RPMI7951 (cell line): ENCODE measurements at places on chromosomes 1 and 21.
A peak's percentile ranks its signal among the peaks of the same experiment; 100 is the strongest.

DNA sequence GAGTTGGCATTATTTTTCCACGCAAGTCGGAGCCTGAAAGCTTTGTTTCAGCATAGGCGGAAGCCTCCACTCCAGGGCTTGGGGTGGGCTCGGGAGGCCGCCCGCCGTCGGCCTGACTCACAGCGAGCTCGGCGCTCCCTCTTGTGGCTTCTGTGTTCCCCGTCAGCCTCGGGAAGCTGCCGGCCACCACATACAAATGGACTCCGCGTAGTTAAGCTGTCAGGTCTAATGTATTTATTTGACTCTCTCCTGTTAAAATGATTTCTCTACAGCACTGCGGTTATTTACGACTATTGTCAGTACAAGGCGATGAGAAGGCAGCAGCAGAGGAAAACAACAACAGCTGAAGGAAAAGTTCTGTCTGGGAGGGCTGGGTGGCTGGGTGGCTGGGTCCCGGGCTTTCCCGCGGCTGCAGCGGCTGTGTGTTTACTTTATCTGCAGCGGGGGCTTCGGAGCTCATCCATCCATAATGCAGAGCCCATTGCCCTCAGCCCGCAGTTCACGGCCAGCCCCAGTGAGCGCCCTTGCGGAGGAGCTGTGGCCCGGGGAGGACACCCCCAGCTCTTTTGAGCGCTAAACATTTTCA is 375.7 kb upstream of the CAMK1G start:
- peak; percentile 61 for DNase-seq

GRCh38 chr1:15299806-15300205 is 52.8 kb downstream of the FHAD1 start:
- no peak for DNase-seq

DNA sequence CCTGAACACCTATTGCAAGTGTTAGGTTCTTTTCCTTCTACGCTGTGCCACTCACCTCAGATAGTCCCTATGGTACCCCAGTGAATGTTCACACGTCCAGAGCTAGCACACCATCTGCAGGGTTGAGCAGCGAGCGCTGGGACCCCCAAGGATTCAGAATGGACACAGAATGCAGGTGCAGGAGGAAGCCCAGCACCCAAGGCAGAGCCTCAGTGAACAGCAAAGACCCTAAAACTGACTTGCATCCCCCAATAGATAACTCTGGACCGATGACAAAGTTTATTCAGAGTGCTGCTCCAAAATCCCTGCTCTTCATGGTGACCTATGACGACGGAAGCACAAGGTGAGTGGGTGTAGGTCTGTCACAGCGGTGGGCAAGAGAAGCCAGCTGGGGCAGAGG is 15.1 kb upstream of the MX2 start:
- no peak for DNase-seq

- DNase-seq = no peak
These were observed at the start of gene CFAP74 for GRCh38 chr1:2003541-2004131. TSS of gene CFAP74 (minus strand) at chr1:2003786. CDS start at chr1:1990956, 12,830 bp downstream.

DNA sequence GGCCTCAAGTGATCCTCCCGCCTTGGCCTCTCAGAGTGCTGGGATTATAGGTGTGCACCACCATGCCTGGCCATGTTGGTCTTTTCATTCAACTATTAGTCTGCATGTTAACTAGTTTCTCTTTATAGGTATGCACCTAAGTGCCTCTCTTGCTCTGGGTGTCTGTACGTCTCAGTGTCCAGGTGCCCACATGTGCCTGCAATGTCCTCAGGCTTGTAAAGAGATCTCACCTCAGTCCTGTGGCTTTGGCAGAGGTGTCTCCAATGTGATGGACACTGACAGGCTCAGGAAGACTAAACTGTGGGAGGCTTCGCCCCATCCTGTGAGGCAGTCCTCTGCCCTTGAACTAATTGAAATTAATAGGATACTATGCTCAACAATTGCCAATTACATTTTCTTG is 526.3 kb downstream of the PTPRU start:
- DNase-seq = no peak

DNA sequence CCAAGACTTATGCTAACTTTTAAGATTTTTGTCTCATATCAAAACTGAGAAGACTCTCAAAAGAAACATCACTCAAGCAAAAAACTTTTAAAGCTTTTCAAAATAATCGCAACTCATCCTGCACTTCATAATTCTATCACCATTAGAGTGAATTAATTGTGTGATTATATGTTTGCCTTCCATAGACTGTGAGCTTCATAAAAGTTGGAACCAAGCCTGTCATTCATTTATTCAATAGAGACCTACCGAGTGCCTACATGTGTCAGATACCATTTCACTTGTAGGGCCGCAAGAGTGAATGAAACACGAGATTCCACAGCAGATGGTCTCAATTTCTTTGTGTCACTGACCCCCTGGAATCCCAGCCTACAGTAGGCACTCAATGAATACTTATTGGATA is 106.4 kb downstream of the RHOU start:
- no peak for DNase-seq

- no peak for DNase-seq
These were observed 646.2 kb downstream of the ADGRL2 start for GRCh38 chr1:82446955-82447354.

DNA sequence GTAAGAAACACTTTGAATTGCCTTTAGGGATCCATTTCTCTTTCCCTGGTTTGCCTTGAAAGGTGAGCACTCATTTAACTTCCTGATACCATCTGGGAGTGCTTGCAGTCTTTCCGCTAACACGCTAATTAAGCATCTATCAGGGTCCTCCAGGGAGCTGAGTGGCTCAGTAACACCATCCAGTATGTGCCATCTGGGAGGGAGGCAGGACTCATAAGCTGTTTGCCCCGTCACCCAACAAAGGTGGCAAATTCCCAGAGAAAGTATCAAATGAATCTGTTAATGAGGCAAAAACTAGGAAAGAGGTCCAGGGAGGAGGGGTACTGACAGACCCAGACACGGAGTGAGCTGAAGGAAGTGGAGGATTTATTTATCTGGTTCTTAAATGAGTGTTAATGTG is 430.9 kb downstream of the HLX start:
- DNase-seq = no peak

DNA sequence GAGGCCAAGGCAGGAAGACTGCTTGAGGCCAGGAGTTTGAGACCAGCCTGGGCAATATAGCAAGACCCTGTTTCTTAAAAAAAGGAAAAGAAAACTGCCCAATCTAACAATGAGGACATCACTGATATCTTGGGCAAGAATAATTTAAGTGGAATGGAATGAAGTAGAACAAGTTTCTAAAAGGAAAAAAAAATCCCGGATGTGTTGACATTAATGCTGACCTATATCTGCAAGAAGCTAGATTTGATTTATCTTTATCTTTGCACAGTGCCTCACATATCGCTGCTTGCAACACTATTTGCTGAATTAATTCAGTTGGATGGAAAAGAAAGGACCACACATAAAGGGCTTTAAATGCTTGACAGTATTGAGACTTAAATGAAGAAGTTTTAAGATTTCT is 27.8 kb downstream of the DIPK1A start:
- no peak for DNase-seq
